ENCODE measurements at places on chromosomes 1 and 21.

GRCh38 chr1:151294742-151295462, 12.8 kb downstream of the ZNF687 start:
- DNase-seq, result no peak

DNA sequence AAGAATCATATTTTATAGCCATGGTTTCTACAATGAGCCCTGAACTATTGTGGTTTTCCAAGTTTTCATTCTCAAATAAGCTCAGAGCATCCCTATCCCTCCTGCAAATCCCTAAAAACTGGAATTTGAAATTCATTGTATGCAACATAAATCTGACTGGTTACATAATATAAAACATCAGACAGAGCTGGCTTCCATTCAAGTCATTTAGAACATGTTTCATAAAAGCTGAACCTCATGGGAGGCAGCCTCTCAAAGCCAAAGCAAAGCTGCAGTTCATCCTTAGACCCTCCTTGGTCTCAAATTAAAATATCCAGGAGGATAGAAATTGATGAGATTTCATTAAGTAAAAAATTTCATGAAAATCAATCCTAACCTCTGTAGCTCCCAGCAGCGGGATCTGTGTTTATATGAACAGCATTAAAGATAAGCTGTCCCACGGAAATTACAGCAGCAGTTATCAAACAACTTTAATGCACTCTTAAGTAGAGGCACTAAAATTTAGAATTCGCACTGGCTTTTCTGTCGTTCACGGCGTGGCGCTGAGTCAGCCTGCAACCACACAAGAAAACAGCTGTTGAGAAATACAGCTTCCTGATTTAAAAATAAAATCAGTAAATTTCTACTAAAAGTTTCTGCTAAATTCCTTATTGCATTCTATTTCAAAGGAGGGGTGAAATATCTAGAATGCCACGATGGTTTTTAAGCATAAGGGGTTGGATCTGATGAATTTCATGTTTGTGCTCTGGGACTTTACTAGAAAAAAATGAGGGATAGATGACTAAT, 99.9 kb upstream of the TIAM1 start:
- DNase-seq, result no peak

DNA sequence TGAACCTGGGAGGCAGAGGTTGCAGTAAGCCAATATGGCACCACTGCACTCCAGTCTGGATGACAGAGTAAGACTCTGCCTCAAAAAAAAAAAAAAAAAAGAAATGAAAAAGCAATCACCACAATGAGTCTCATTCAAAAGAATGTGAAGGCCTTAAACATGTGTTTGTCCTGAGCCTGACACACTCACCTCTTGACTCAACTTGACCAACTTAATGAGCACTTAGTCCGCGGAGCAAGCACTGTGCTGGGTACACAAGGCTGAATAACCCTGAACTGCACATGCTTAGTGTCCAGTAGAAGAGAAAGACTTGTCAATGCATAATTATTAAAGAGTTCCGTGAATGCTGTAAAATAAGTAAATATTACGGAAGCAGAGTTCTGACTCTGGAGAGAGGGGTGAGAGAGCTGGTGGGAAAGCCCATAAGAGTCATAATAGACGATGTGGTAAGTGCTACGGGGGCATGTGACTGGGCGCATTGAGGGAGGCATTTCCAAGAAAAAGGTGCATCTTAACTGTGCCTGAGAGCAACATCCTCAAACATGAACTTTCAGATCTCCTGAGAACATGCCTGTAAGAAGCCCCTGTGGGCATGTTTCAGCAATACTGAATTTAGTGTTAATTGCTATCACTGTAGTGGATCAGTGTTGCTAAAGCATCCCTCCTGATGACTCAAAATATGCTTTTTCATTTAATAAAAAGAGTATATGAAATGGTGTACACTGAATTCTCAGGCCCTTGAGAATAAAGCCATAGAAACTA, 27.2 kb downstream of the MCOLN2 start:
- no peak for DNase-seq

DNA sequence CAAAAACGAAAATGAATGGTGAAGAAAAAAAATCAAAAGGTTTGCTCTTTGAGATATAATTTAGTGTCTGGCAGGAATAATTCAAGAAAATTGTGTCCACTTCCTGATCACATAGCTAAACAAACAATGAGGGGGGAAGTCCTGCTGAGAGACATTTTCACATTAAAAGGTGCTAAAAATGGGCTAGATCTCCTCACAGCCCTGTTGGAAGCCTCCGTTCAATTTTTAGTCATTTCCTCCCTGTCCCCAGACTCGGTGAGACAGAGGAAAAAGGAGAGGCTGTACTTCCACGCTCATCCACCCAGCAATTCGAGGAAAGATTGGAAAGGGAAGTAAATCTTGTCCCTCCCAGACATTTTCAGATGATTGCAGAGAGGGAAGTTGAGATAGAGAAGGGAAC, 103.7 kb downstream of the BARHL2 start:
- no peak for DNase-seq

DNA sequence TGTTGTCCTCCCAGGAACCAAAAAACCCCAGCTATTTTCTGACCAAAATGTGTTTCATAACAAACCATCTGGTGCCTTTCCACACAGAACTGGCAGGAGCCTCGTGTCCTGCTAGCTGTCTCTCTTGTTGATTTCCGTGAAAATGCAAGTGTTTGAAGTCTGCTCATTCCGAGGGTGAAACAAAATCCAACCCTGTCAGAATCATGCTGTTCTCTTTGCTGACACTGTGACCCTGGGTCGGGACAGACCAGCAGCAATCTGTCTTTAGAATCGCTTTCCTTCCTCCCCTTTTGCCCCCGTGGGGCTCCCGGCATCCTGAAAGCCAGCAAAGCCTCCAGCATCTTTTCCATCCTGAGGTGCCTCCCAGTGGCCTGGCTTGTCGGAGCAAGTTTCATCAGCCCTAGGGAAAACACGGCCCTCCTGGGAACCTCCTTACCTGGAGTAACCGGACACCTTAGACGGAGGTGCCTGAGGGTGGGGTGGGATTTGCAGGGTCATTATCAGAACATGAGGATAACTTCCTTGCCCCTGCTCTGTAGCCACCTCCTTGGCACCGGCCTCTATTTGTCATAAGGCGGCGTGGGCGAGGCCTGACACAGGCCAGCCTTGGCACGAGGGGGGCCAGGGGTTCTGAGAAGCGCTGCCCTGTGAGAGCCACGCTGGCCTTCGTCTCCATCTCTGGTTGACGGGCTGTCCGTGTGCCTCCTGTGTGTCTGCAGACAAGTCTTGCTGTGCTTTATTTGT, 24.9 kb downstream of the LDLRAP1 start:
- no peak for DNase-seq

DNA sequence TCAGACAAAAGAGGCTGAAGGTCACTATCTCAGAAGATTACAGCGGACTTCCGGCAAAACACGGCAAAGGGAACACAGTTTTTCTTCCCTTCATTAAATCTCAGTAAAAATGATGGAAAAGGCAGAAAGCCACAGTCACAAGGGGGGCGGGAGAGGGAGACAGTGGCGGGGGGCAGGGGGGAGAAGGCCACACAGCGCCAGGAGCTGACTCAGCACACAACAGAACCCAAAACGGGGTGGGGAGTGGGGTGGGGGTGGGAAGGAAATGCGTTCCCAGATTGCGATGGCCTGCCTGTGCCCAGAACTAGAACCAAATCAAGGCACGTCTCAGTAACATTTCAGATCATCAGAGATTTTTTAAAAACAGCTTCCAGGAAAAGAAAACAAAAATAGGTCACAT, 13.4 kb downstream of the CFAP74 start:
- no peak for DNase-seq

Measured in stimulated activated naive CD4-positive, alpha-beta T cell (primary cell).